Stomach (tissue), 19 donors: ENCODE measurements at places on chromosomes 4 and X. TPM values are rescaled to one million over a fixed set of nuclear protein-coding genes. Genes with fewer than 3 reads are reported as not detected.

GRCh38 chrX:103376118-103376978 is at the start of gene BEX3:
BEX3 (plus strand) TSS chrX:103376538; CDS start chrX:103377522, 984 bp downstream.
- peak; percentile 66 for DNase-seq

GRCh38 chr4:101265816-101266172 is 81.5 kb downstream of the PPP3CA start:
- no peak for DNase-seq

- DNase-seq, result peak; percentile 46
Measured at GRCh38 chr4:181819946-181820345, 423.3 kb upstream of the TENM3 start.

DNA sequence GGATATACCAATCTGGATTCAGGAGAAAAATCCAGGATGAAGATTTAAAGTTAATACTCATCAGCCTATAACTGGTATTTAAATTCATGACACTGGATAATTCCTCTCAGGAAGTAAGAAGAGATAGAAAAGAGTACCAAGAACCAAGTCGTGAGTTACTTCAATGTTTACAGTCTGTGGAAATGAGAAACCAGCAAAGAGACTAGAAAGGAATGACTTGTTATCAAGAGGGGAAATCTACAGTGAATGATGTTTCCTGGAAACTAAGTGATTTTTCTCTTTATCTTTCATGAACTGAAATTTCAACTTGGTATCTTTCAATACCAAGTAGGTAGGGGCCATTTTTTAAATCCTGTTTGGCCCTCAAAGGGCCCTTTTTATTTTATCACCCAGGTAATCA is 217.9 kb upstream of the AFF2 start:
- no peak for DNase-seq

GRCh38 chr4:145935253-145936141 is 3.1 kb downstream of the ZNF827 start:
- peak; percentile 79 for DNase-seq

DNA sequence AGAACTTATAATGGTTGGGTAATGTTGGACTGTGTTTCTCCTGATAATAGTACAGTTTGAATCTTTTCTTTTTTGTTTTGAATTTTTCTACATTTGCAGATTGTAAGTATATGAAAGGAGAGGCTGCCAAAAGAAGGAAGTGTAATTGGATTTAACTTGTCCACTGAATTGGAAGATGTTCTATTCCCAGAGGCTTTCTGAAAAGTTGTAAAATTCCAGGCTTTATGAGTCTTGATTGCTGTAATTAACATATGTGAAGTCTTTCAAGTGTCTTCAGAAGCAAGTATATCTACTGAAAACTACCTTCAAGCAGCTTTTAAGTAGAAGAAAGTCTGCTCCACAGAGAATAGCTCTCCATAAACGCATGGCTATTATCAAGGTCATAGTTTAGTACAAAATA is 2456.4 kb downstream of the PCDH7 start:
- DNase-seq, result no peak

GRCh38 chr4:38188136-38188535 is 227.9 kb downstream of the PTTG2 start:
- DNase-seq, result no peak

The NKX1-1 gene
- not detected for total RNA-seq

The TRPC5OS gene
- total RNA-seq, result not detected

The FDCSP gene
- not detected for total RNA-seq

The ARHGAP4 gene
- 45.2 TPM for total RNA-seq

The ITM2A gene
- not detected for total RNA-seq

The HTN3 gene
- not detected for total RNA-seq

The IBSP gene
- total RNA-seq, result not detected

The TEX13D gene
- total RNA-seq, result 1.2 TPM
